ENCODE measurements at places on chromosomes 3 and 15. TPM values are rescaled to one million over a fixed set of nuclear protein-coding genes. Genes with fewer than 3 reads are reported as not detected.

Gene GOLGA8S
- not detected for total RNA-seq

Gene IL17RE
- total RNA-seq, result not detected

Gene CISH
- 0.23 TPM for total RNA-seq

DNA sequence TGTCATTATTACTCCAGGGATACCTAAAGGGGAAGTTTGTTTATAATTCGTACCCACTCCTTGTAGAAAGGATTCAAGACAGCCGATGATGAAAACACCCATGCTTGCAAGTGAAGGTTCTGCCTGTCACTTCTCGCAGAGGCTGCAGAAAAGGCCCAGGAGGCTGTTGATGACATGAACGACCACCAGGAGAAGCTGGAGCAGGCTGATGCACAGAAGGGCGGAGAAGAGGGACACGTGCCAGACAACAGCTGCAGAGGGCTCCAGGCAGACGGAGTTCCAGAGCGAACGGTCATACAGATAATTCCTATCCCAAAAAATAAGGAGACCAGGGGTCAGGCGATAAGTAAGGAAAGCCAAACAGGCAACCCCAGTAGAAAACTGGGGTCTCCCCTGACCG is 5.7 kb upstream of the DYNLT2B start:
- no peak for DNase-seq

GRCh38 chr3:66985336-66985920 is 12.7 kb upstream of the KBTBD8 start:
- no peak for DNase-seq

GRCh38 chr3:25447925-25448324 is 19.9 kb downstream of the RARB start:
- DNase-seq, result no peak

DNA sequence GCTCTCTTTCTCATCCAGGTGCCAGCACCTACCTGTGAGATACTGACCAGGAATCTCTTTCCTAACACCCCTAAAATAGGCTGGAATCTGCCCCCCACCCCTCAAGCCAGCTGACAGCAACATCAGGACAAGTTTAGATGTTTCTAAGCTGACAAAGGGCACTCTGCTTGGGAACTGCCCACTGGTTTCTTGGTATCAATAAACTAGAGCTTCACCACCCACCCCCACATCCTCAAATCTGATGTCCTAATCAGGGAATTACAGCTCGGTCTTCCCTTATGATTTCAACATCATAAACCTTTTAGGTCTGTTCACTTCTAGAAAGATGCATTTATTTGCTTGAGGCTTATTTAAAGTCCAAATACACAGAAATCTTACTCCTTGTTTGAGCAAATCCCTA is 34.7 kb downstream of the CEP19 start:
- DNase-seq, result no peak

DNA sequence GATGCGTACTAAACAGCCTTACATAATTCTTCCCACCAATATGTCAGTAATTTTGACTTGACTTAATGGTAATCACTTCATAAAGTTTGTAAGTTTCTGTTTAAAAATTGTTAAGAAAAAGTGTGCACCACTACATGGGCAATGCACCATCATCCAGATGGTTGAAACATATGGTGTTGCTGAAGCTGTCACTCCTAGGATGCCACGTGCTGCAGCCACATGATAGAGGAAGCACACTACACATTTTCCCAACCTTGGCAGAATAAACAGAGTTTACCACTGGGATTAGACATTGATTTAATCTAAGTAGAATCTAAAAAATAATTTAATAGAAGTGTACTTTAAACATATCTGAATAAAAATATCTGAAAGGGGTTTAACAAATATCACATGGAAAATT is 1209.9 kb downstream of the NSUN3 start:
- DNase-seq, result no peak

All from H4 (cell line).